Spleen (tissue), 13 donors: ENCODE measurements at places on chromosomes 6 and 20. TPM values are rescaled to one million over a fixed set of nuclear protein-coding genes. Genes with fewer than 3 reads are reported as not detected.

PET117 gene
- total RNA-seq: 9.4 TPM

ZNF391 gene
- total RNA-seq: 2.1 TPM

NKAIN4 gene
- not detected for total RNA-seq

PTCHD4 gene
- not detected for total RNA-seq

MTG2 gene
- total RNA-seq: 38.6 TPM

ARMC12 gene
- 0.98 TPM for total RNA-seq

OR2J3 gene
- total RNA-seq: not detected
